H1 (cell line): ENCODE measurements at places on chromosomes 12 and 14.

GRCh38 chr12:6608592-6609281 is 1.6 kb upstream of the CHD4 start:
- DNase-seq = no peak

- DNase-seq = no peak
Measured at GRCh38 chr12:100302081-100302480, 35.1 kb downstream of the SCYL2 start.

- DNase-seq = no peak
Measured at GRCh38 chr12:28955491-28955890, 193.6 kb upstream of the FAR2 start.

- DNase-seq = no peak
Measured at GRCh38 chr14:66291756-66292155, 194.4 kb upstream of the CCDC196 start.

DNA sequence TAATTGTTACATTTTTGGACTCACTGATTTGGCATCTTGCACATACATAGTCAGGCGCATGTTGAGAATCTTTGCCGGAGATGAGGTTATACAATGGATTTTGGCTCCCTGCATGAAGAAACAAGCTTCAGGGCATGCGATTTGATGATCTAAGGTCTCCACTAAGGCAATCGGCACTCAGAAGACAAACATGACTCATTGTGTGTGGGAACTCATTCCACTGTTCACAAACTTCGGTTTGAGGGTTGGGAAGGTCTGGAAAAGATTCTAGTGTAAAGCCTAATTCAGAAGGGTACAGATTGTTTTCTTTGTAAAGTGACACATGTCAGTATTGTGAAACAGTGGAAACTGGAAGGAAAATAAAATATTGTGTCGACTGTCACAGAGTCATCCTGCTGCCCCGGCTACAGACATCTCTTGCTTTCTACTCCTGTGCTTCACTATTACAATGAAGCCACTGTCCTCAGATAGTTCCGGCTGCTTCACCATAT is 192.6 kb upstream of the HMGA2 start:
- no peak for DNase-seq

GRCh38 chr12:1213205-1213604 is 222.2 kb downstream of the ERC1 start:
- no peak for DNase-seq

GRCh38 chr14:77145975-77146740 is 4.6 kb upstream of the ZDHHC22 start:
- no peak for DNase-seq

GRCh38 chr12:124389725-124390441 is 95.0 kb downstream of the RFLNA start:
- no peak for DNase-seq

DNA sequence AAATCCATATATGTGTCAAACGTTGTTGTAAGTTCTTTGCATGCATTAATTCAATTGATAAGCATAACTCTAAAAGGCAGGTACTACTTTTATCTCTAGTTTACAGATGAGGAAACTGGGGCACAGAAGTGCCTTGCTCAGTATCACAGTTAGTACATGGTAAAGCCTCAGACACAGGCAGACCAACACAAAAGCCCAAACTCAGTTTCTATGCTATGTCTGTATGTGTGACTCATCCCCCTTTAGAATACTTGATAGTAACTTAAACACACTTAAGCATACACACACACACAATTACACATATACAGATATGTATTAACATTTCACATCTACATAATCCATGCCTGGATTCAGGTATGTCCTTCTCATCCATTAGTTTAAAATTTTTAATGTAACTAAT is 88.0 kb downstream of the EPS8 start:
- no peak for DNase-seq

GRCh38 chr14:49969961-49970360 is 77.1 kb downstream of the ARF6 start:
- no peak for DNase-seq

DNA sequence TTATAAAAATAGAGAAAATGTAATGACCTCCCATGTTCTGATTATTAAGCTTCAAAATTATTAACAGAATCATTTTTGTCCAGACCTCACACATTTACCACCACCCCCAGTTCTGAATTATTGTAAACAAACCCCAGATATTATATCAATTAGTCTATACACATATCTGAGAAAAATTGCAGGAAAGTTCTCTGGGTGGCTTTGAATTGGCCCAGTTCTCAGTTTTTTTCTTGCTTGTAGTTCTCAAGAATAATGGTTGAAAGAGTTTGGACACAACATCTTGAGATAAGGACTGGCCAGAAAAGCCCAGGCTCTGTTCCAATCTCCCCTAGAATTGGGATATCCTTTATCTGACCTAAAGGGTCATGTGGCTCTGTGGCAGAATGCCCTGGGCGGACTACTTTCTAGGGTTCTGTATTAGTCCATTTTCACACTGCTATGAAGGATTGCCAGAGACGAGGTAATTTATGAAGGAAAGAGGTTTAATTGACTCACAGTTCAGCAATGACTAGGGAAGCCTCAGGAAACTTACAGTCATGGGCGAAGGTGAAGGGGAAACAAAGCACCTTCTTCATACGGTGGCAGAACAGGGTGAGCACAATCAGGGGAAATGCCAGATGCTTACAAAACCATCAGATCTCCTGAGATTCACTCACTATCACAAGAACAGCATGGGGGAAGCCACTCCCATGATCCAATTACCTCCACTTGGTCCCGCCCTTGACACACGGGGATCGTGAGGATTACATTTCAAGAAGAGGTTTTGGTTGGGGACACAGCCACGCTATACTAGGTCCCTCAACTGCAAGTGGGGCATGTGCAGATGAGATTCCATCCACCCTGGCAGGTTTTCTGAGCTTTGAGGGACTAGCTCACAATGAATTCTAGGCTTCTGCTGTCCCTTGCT is 1504.6 kb upstream of the FLRT2 start:
- DNase-seq = no peak

GRCh38 chr14:32578181-32578580 is 249.1 kb downstream of the AKAP6 start:
- DNase-seq = no peak

GRCh38 chr14:72613975-72614319 is 280.0 kb downstream of the DPF3 start:
- DNase-seq = no peak

DNA sequence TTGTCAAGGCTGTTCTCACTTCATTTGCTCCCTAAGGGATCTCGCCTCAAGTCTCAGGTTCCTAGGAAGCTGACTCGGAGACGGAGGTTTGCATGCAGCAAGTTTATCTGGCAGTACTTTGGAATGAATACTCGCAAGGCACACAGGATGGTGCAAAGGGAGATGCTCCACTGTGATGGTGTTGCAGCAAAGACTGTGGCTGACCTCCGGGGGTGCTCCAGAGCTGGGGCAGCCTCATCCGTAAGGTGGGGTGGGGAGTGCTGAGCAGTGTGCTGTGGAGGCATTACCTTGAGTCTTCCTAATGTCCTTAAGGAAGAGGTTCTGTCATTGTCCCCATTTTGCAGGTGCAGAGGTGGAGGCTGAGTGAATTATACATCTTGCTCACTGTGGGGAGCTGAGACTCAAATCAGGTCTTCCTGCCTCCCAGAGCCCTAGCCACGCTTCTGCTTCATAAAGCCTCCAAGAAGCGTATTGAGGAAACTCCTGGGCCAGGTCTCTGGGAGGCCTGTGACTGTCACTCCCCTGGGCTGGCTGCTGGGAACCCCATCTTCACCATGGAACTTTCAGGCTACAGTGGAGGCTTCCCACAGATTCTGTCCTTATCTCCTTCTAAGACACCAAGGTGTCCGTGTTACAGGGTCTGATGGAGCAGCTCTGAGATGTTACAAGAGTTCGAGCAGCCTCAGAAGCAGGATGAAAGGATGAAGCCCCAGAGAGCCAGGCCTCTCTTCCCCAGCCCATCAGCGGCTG is 39.5 kb downstream of the GALNT16 start:
- peak; percentile 55 for DNase-seq

DNA sequence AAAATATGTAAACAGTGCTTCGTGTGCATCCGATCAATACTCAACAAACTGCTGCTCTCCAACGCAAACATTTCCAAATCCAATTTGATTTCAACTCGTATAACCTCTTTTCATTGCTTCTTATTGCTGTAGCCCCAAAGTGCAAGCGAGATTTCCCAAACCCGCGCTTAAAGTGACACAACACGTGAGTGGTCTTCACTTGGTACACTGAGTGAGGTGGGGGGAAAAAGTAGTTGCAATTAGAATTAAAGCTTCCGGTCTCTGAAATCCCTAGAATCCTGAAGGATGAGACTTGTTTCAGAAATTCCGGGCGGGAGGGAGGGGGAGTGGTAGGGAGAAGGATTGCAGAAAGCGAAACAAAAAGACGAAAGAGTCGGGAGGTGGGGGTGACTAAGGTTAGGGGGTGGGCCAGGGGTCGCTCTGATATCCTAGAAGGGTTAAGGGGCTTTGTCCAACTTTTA is 387.5 kb downstream of the BCAT1 start:
- no peak for DNase-seq

GRCh38 chr14:80150301-80150700 is 61.0 kb downstream of the DIO2 start:
- DNase-seq = no peak

DNA sequence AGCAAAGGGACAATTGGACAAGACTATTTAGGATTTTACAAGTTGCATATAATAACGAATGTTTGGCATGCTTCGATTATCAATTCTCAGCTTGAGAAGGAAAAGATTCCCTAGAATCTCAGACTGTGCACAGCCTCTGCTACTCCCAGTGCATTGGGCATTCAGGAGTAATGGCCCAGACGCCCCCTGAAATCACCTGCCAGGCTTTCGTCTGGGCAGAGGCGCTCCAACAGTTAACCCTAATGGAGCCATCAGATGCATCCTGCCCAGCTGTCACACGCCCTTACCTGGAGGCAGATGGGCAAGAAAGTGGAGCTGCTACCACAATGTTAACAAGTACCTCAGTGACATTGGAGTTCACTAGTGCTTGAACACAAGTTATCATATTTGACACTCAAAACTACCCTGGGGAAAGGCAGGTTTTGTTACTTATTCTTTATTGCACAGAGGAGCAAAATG is 927 bp upstream of the LRP6 start:
- DNase-seq = no peak

GRCh38 chr14:44803239-44803905 is 158.4 kb downstream of the KLHL28 start:
- no peak for DNase-seq

GRCh38 chr14:22450266-22450665 is 138.8 kb downstream of the DAD1 start:
- no peak for DNase-seq
